Foreskin keratinocyte (primary cell): ENCODE measurements at places on chromosomes 6 and 20. TPM values are rescaled to one million over a fixed set of nuclear protein-coding genes. Genes with fewer than 3 reads are reported as not detected.

The PDE10A gene
- polyA plus RNA-seq = not detected in 2 replicates

The CRIP3 gene
- 0.25 and 0.37 TPM in 2 replicates for polyA plus RNA-seq

The FITM2 gene
- 2.0 and 2.3 TPM in 2 replicates for polyA plus RNA-seq

The TCP1 gene
- 203 and 242 TPM in 2 replicates for polyA plus RNA-seq

The PEX6 gene
- polyA plus RNA-seq = 8.1 and 15.3 TPM in 2 replicates

The SAMD3 gene
- polyA plus RNA-seq = 0.96 and 3.6 TPM in 2 replicates

DNA sequence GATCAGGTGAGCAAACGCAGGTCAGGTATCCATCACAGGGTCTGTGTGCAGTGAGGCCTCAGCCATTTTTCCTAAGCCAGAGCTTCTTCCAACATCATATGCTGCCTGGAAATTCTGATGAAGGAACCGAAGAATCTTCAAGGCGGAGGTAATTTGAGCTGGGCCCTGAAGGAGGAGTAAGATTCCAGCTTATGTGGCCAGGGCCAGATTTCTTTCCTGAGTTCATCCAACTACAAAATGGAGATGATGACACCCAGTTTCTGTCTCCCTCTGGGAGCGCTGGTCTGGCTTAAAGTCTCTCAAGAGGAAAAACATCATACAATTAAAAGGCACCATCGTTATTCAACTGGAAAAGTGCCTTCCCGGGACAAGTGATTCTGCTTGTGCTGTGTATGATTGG lies 6.9 kb upstream of the MANBAL start:
- DNase-seq = peak; percentile 37

GRCh38 chr6:113857556-113858479 lies 673 bp downstream of the MARCKS start:
- peak; percentile 44 for DNase-seq

DNA sequence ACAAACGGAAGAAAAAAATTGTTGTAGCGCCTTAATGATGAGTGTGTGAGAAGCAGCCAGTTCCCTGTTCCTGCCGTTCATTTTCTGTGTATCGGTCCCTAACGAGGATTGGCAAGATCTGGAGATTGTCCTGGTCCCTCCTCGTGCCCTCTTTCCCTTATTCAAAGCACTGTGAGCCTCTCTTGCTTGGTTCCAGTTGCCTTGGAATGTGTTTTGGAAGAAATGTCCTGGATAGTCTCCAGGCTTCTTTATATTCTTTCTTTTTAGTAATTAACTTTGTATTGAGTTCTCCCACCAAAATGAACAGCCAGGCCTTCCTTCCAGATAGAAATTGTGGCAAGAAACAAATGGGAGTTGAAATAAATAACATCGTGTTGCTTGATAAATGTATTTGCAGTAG lies 348.3 kb downstream of the CDH26 start:
- DNase-seq = no peak

GRCh38 chr20:11013801-11014200 lies 340.0 kb upstream of the JAG1 start:
- DNase-seq = no peak

GRCh38 chr20:31606804-31607639 lies 1.9 kb downstream of the ID1 start:
- DNase-seq = no peak

GRCh38 chr20:21076073-21076472 lies 30.1 kb downstream of the LINC00237 start:
- no peak for DNase-seq

DNA sequence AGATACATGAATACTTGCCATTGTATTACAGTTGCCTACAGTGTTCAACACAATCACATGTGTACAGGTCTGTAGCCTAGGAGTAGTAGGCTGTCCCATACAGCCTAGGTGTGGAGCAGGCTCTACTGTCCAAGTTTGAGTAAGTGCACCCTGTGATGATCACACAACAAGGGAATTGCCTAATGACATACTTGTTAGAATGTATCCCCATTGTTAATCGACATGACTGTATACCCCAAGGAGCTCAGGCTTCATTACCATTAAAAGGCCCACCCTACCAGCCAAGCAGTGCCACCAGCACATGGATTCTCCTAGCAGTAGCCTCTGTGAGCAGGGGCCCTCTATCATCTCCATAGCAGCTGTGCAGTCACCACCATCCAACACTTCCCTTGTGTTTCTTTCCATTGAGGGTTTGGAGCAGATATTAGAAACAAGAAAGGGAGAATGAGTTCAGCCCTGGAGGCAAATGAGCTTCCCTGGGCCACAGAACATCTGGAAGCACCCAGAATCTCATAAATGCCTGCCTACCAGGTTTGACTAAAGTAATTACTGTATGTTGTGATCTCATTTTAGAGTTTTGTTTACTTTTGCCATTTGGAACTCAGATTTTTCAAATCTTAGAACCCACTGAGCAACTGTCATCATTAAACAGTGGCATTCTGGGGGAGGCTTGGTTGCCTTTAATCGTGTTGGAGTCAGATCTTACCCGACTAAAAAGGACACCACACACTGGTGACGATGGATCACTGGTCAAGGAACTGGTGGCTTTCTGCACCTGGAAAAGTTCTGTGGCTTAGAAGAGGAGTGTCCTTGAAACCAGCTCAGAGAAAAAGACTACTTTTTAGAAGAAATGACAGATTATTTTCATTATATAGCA lies 104.9 kb downstream of the TULP4 start:
- DNase-seq = peak; percentile 52

GRCh38 chr6:56263596-56264315 lies 16.4 kb upstream of the COL21A1 start:
- no peak for DNase-seq
